ENCODE measurements at places on chromosomes 13 and 19. TPM values are rescaled to one million over a fixed set of nuclear protein-coding genes. Genes with fewer than 3 reads are reported as not detected.

Gene CYP2B6
- total RNA-seq = not detected

Gene TMEM38A
- total RNA-seq = 0.34 TPM

Gene FUT1
- total RNA-seq = 1.8 TPM

Gene ZNF564
- 5.3 TPM for total RNA-seq

Data from pericardium fibroblast (primary cell).